ENCODE measurements at places on chromosomes 1 and 21.

DNA sequence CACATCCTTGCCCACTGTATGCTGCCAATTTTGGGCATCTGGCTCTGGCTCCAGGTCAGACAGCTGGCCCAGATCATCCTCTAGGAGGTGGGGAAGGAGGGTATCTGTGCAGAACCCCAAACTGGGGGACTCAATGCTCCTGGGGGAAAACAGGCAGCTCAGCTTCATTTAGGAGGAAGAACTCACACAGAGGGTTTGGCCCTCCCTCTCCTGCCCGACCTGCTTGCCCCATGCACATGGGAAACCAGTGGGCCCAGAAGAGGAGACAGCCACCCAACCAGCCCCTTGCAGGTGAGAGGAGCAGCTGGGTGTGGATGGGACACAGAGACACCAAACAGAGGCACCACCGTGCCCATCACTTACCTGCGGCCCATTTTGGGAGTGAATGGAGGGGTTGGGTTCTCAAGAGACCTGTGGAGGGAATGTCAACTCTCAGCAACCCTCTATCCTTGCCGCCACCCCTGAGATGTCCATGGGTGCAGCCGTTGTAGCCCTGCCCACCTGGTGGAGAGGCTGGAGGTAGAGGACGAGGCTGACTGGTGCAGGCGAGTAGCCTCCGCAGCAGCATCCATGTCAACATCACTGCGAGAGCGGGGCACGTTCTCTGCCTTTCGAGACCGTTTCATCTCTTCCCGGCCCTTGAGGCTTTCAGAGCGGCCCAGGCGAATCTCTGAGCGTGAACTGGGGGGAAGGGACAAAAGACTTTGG, 27.5 kb downstream of the LRRC71 start:
- no peak for DNase-seq

GRCh38 chr1:221841251-221841982, 99.5 kb upstream of the DUSP10 start:
- no peak for DNase-seq

DNA sequence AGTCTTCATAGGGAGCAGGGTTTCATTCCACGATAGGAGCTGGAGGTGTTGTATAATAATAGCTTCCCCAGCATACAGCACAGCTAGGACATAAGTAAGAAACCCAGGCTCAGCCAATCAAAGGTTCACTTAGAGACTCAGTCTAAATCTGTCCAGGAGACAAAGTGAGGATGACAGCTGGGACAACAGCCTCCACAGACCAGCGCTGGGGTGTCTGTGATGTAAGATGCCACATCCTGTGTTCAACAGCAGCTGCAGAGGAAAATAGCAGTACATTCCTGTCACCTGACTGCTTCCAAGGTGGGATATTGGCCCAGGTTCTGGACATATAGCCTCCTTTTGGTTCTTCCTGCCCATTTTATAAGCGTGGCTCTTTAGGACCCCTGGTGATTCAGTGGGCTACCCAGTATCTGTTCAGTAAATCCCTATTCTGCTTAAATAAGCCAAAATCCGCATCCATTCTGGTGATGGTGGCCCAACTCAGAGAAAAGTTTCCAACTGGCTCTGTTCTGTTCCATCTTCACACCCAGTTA, 176.8 kb upstream of the SYT6 start:
- DNase-seq, result no peak

DNA sequence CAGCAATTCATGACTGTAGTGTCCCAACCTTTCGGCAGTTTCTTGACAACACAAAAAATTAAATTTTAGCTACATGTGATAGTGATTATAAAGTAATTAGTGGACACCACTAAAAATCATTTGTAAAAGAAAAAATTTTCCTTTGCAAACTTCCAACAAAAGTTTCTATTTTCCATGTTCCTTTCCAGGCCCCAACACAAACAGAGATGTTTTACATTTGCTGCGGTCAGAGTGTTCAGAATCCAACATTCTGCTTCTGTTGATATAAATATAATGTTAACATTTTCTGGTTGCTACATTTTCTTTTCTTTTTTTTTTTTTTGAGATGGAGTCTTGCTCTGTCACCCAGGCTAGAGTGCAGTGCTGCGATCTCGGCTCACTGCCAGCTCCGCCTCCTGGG, 54.9 kb upstream of the WLS start:
- DNase-seq, result no peak

All from stimulated activated CD4-positive, alpha-beta T cell treated with anti-CD3 and anti-CD28 coated beads, Interleukin-1b, Interleukin-23, amount 100 ng/mL, for 4 hours (primary cell).